ENCODE measurements at places on chromosomes 4 and X.

DNA sequence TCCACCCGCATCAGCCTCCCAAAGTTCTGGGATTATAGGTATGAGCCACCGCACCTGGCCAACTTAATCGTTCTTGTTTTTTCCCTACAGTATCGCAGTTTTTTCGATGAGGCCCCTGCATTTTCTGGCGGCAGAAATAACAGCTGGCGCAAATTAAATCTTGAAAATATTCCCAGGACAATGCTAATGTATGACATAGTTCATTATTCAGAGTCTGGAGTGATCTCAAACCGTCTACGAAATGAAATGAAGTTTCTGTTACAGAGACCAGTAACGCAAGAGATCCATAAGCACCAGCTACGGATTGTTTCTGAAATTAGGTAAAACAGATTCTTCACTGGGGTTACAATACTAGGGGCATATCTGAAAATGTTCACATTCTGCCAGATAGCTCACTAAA, 27.3 kb downstream of the CXorf58 start:
- no peak for DNase-seq

DNA sequence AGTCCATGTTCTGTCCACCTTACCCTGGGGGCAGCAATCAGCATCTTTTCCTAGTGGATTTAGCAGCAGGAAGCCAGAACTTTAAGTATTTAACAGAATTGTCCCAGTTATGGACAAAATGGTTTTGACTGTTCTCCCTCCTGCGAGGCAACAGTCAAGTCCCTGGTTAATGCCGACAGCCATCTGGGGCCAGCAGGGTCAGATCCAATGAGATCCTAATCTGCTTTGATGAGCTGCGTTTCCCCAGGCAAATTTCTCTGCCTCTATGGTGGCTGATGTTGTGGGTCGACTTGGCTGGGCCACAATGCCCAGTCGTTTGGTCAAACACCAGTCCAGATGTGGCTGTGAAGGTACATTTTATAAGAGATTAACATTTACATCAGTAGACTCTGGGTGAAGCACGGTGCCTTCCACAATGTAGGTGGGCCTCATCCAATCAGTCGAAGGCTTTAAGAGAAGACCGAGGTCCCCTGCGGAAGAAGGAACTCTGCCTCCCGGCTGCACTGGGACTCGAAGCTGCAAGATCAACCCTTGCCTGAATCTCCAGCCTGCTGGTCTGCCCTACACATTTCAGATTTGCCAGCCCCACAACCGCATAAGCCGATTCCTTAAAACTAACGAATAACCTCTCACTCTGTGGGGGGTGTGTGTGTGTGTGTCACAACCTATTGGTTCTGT, 89.0 kb upstream of the C4orf50 start:
- no peak for DNase-seq

DNA sequence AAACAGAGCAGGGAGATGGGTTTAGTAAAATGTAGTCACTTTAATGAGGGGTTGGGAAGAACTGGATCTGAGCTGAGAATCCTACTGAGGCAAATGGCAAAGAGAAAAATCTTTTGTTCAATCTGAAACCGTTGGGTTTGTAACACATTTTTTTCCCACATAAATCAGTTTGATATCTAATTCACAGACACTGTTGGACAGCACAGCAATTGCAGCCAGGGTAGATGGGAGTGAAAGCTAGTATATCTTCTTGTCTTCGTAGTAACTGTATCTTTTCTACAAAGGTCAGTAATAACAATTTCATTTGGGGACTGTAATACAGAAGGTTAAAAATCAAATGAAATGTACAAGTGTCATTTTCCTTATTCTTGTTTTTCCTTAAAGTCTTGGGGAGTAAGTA, 649.5 kb upstream of the ATOH1 start:
- DNase-seq: no peak

DNA sequence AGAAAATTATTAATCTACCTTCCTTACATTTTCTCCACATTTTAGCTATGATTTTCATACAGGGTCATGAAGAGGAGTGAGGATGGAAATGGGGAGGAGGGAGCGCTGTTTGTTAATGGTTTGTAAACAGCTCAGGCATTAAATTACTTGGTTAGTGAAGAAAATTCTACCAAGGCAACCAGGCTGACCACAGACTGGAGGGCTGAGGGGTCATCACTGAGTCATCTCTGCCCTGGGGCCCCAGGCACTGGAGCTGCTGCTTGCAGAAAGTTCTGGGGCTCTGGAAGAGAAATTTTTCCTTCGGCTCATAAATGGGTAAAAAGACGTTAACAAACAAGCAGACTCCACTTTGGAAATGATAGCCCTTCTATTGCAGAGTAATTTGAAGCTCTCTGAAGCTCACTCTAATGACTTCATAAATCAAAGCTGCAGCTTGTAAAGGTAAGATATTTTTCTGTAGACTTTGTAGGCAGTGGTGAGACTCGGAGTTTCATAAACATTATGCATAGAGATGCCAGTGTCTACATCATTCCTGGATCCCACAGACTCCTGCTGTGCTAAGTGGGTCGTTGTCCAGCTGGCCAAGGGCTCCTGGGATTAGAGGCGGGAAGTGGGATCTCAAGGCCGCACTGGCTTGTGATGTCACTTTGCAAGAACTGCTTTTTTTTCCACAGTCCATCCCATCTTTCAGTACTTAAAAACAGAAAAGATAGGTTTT, 159.6 kb downstream of the PTTG2 start:
- DNase-seq: no peak

- no peak for DNase-seq
These were observed 56.5 kb upstream of the ARX start for GRCh38 chrX:25072247-25072646.

- no peak for DNase-seq
These were observed 1.3 kb downstream of the TACC3 start for GRCh38 chr4:1722551-1723118.

DNA sequence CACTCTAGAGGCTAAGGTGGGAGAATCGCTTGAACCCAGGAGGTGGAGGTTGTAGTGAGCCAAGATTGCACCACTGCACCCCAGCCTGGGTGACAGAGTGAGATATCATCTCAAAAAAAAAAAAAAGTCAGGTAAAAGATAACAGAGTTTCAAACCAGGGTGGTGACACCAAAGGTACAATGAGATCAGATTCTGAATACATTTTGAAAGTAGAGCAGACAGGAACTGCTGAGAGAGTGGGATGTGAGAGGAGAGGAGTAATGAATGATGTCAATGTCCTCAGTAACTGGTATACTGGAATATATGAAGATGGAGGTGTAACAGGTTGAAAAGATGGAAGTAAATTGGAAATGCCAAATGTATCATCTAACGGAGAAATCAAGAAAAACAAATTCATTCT, 135.6 kb downstream of the CAMK2D start:
- no peak for DNase-seq

DNA sequence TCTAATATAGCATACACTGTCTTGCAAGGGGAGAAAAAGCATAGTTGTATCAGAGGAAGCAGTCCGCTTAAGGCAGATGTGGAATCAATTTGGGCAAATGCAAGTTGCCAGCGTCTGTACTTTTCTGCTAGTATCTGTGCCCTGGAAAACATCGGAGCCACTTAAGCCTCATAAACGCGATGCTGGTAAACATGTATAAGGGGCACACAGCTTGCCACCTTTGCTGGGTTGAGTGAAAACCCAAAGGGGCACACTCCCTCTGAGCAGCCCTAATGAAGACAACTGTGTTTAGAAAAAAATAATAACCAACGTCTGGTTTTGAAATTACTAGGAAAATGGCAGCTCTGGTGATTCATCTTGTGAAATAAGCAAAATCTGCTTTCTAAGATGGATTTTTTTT, 24.3 kb downstream of the SMIM20 start:
- no peak for DNase-seq

All from occipital lobe (tissue), 3 donors.